ENCODE measurements at places on chromosomes 16 and 17.

GRCh38 chr16:55668340-55669281, 12.8 kb downstream of the SLC6A2 start:
- H3K27me3 ChIP-seq: no peaks in the 10 kb centered on the region
- no peak overlapping the region for H3K27ac ChIP-seq
- no peaks in the 10 kb centered on the region for H3K4me1 ChIP-seq
- no peak for DNase-seq

DNA sequence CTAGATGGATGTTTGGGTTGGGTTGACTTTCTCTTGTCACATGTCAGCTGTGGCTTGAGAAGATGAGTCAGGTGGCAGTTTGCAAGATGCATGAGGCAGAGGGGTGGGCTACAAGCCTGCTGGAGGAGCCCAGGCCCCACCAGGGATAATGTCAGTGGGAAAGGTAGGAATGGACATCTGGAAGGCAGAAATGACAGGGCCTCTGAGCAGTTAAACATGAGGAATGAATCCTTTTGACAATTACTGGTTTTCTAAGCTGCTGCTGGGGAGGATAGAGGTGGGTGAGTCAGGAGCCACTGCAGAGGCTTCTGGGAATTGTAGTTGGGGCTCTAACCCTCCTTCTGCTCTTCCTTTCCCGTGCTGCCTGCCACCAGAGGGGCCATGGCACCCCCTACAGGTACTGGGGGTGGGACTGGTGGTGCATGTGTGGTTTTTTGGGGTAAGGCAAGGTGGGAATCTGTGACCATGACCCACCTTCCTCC, 15.7 kb downstream of the SLC52A1 start:
- H3K4me1 ChIP-seq: no peaks in the 10 kb centered on the region
- no peak overlapping the region for H3K27ac ChIP-seq
- H3K27me3 ChIP-seq: no peaks in the 10 kb centered on the region
- H3K4me3 ChIP-seq: no peak overlapping the region

DNA sequence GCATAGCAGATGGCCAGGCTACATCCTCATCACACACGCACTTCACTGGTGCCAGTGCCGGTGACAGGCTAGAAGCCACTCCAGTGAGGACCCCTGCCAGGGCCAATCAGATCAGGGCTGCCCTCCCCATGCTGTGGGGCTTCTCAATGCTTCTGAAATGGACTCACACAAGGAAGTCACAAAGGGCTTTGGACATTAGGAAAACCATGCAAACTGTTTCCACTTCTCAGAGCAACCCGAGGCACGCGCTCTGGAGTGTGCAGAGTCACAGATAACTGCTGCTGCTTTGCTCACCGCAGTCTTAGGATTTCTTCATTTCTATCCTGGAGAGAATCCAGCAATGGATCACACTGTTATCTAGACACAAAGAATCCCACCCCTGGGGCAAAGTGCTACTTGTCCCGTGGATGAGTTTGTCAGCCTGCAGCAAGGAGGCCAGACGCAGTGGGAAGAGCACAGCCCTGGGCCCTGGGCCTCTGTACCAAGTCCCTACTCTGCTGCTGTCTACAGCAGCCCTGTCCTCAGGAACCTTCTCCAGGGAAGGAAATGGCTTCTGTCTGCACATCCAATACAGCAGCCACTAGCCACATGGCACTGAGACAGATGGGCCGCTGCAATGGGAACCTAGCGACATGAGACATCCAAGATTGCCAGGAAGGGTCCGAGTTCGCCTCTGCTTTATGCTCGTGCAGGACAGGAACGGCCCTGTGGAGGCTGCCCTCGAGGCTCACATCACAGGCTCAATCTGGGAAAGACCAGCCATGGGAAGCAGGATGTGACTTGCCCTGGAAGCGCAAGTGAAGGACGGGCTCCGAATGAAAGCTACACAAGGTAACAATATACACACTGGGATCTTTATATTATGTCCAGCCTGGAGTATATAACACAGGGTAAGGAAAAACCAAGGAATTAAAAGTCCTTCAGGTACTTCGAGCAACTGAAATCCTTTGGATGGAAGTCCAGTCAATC, 169.3 kb downstream of the ZFHX3 start:
- no peaks in the 10 kb centered on the region for H3K27me3 ChIP-seq
- H3K27ac ChIP-seq: no peak overlapping the region
- DNase-seq: no peak
- H3K4me1 ChIP-seq: peaks cover 13% of the 10 kb centered on the region
- no peak overlapping the region for H3K4me3 ChIP-seq
- H3K36me3 ChIP-seq: peaks cover 1% of the 10 kb centered on the region

DNA sequence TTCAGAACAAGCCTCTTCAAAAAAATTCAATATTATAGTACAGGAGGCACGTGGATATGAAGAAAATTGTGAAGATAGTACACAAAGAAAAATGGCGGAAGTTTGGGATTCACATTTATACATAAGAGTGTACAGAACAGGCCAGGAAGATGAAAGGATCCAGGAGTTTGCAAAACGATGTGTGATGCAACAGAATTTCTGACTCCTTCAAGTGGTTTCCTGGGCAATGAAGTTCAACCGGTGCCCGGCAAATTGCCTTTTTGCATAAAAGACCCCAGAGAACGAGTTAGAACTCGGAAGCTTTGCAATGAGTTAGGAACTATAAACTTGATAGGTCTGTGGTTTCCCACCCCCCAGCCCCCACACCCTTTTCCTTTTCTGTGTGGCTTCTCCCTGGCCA, 189.1 kb downstream of the SALL1 start:
- H3K4me3 ChIP-seq: no peak overlapping the region
- no peak for DNase-seq
- H3K36me3 ChIP-seq: no peaks in the 10 kb centered on the region
- no peaks in the 10 kb centered on the region for H3K27me3 ChIP-seq

GRCh38 chr17:76968707-76969597, 100.7 kb downstream of the MGAT5B start:
- H3K27me3 ChIP-seq: no peaks in the 10 kb centered on the region
- peaks cover 7% of the 10 kb centered on the region for H3K4me1 ChIP-seq
- H3K36me3 ChIP-seq: no peaks in the 10 kb centered on the region
- H3K4me3 ChIP-seq: peak overlapping the region; percentile 62
- peak overlapping the region; percentile 92 for H3K27ac ChIP-seq

GRCh38 chr16:78249056-78249455, 149.6 kb downstream of the WWOX start:
- H3K27ac ChIP-seq: no peak overlapping the region
- no peaks in the 10 kb centered on the region for H3K4me1 ChIP-seq
- H3K36me3 ChIP-seq: no peaks in the 10 kb centered on the region
- no peak overlapping the region for H3K4me3 ChIP-seq
- H3K27me3 ChIP-seq: no peaks in the 10 kb centered on the region
- no peak for DNase-seq

DNA sequence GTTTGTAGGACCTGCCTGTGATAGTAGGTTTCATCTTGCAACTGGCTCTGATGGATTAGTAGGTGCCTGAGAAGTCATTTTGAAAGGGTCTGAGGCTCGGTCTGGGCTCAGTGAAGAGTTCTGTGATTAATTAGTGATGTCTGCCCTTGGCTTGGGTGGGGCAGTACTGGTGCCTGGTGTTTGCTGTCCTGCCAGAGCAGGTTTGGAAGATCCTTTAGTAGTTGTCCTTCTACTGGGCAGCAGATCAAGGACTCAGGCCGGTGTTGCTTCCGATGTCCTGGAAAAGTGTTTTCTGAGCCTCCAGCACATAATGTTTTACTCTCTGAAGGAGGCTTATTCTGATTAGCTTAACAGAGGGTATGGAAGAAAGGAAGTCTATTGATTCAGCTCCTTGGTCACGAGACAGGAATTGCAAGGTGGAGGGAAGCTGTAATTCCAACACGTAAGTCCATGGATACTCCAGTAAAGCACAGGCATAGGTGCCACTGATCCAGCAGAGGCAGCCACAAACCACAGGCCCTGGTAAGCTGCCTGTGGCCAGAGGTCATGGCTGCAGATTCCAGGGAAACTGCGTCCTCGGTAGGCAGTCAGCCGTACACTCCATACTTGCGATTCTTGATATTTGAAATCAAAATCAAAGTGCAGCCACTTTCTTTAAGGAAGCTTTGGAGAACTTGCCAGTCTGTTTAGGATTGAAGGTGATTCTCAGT, 18.7 kb downstream of the HLF start:
- no peaks in the 10 kb centered on the region for H3K27me3 ChIP-seq
- no peak overlapping the region for H3K27ac ChIP-seq
- H3K4me3 ChIP-seq: no peak overlapping the region
- DNase-seq: no peak
- H3K36me3 ChIP-seq: no peaks in the 10 kb centered on the region

- no peak overlapping the region for H3K4me3 ChIP-seq
- peak overlapping the region; percentile 21 for H3K27ac ChIP-seq
- no peaks in the 10 kb centered on the region for H3K27me3 ChIP-seq
- DNase-seq: no peak
Observed at GRCh38 chr16:19008245-19009169, 24.8 kb downstream of the TMC7 start.

GRCh38 chr17:15298176-15298575, 33.0 kb upstream of the PMP22 start:
- no peaks in the 10 kb centered on the region for H3K27me3 ChIP-seq
- H3K36me3 ChIP-seq: no peaks in the 10 kb centered on the region
- no peaks in the 10 kb centered on the region for H3K4me1 ChIP-seq
- no peak overlapping the region for H3K27ac ChIP-seq
- no peak overlapping the region for H3K4me3 ChIP-seq
- no peak for DNase-seq

GRCh38 chr16:6279286-6279685, 1053.4 kb upstream of the RBFOX1 start:
- H3K36me3 ChIP-seq: no peaks in the 10 kb centered on the region
- peaks cover 3% of the 10 kb centered on the region for H3K4me1 ChIP-seq
- peak; percentile 15 for DNase-seq
- no peaks in the 10 kb centered on the region for H3K27me3 ChIP-seq
- H3K4me3 ChIP-seq: no peak overlapping the region
- H3K27ac ChIP-seq: no peak overlapping the region

- H3K36me3 ChIP-seq: peaks cover 54% of the 10 kb centered on the region
- H3K4me1 ChIP-seq: peaks cover 23% of the 10 kb centered on the region
- DNase-seq: no peak
- no peaks in the 10 kb centered on the region for H3K27me3 ChIP-seq
- no peak overlapping the region for H3K4me3 ChIP-seq
- H3K27ac ChIP-seq: peak overlapping the region; percentile 62
Observed at GRCh38 chr17:32484041-32484461, 2.7 kb upstream of the CDK5R1 start.

DNA sequence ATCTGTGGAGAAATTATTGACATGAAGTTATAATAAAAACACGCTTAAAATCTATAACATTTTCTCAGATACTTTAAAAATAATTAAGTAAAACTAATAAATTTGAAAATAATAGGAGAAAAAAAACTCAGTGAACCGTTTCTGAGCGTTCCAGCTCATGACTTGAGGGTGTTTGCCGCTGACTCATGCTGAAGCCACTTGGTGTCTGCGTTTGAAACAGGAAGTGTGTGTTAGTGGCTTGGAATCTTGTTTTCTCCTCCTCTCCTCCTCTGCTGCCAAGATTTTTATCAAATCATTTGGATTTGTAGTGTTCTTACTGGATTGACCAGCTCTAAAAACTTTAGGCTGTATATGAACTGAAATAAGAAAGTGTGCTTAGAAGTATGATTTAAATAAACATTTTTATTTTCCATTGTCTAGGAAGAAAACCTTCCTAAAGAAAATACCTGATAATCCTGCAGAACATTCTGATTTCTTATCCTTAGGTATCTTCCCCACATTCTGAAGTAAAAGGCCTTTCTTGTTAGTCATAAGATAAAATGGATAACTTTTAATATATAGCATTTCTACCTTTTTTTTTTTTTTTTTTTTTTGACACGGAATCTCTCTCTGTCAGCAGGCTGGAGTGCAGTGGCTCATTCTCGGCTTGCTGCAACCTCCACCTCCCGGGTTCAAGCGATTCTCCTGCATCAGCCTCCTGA, 30.8 kb downstream of the USP10 start:
- no peak overlapping the region for H3K4me3 ChIP-seq
- no peak for DNase-seq
- H3K27ac ChIP-seq: no peak overlapping the region
- peaks cover 3% of the 10 kb centered on the region for H3K36me3 ChIP-seq
- H3K4me1 ChIP-seq: peaks cover 29% of the 10 kb centered on the region
- no peaks in the 10 kb centered on the region for H3K27me3 ChIP-seq

DNA sequence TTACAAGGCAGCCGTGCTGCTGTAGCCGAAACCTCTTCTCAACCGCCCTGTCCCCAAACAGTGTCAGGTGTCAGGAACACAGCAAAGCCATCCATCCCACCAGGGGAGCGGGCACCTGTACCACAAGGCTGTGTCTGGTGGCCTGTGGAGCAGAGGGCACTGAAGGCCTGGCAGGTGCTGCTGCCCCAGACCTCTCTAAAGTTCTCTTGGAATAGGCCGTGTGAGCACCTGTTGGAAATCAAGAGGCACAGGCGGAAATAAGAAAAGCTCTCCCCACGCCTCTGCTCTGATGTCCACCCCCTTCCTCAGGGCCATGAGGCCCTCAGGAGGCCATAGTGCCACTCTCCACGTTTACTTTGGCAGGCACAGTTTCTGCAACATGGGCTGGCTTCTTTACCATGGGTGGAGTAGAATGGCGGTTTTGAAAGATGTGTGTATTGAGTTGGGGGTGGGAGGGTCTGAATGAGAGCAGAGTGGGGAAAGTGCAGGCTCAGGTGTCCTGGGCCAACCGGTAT, 99.9 kb upstream of the ZNF750 start:
- H3K4me3 ChIP-seq: no peak overlapping the region
- H3K4me1 ChIP-seq: no peaks in the 10 kb centered on the region
- H3K27ac ChIP-seq: no peak overlapping the region

DNA sequence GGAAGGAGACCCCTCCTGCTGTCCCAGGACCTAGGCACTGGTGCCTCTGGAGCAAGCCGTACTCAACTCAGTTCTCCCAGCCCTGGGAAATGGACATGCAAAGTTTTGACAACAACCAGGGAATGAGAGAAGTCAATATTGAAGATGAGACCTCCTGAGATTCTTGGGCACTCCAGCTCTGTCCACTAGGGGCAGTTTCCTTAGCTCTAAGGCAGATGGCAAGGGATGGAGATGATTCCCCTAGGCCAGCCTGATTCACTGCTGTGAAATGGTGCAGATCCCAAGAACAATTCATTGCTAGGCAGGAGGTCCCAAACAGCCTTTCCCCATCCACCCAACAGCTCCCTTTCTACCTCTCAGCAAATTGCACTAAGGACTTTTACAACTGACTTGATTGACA, 20.5 kb upstream of the SDR42E2 start:
- no peak overlapping the region for H3K4me3 ChIP-seq
- H3K4me1 ChIP-seq: peaks cover 2% of the 10 kb centered on the region
- H3K36me3 ChIP-seq: no peaks in the 10 kb centered on the region
- DNase-seq: no peak
- peaks cover 24% of the 10 kb centered on the region for H3K27me3 ChIP-seq
- no peak overlapping the region for H3K27ac ChIP-seq

GRCh38 chr17:71801301-71801700, 319.5 kb upstream of the SOX9 start:
- peaks cover 3% of the 10 kb centered on the region for H3K4me1 ChIP-seq
- H3K4me3 ChIP-seq: no peak overlapping the region
- no peaks in the 10 kb centered on the region for H3K36me3 ChIP-seq
- no peaks in the 10 kb centered on the region for H3K27me3 ChIP-seq

All from neuronal stem cell (in vitro differentiated cells).